ENCODE measurements at places on chromosomes 6 and 20.
A peak's percentile ranks its signal among the peaks of the same experiment; 100 is the strongest.

GRCh38 chr6:110468731-110469130 is 7.7 kb downstream of the SLC22A16 start:
- DNase-seq: peak; percentile 64

DNA sequence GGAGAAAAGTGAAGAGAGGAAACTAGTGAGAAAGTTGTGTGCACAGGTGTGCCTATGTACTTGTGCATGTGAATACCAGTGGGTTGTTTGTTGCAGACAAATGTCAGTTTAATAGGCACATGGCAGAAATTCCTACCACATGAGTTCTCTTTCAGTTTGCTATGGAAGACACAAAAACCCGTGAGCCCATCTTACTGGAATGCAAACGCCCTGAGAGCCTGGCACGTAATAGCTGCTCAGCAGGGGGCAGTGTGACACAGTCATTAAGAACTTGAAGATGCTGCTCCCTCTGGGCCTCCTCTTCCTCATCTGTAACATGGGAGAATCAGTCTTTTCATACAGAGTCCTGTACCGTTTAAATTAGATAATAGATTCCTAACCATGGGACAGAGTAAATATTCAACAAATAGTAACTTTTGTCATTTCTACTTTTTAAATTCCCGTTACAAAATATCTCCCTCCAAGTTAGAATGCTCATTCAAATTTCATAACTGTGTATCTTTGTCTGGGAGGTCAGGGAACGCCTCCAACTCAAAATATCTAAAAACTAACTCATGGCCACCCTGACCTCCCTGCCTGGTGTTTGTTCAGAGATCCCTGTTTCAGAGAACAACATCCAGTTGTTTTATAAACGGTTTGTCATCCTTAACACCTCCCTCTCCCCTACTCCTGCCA is 802.9 kb downstream of the MAFB start:
- DNase-seq: peak; percentile 87

DNA sequence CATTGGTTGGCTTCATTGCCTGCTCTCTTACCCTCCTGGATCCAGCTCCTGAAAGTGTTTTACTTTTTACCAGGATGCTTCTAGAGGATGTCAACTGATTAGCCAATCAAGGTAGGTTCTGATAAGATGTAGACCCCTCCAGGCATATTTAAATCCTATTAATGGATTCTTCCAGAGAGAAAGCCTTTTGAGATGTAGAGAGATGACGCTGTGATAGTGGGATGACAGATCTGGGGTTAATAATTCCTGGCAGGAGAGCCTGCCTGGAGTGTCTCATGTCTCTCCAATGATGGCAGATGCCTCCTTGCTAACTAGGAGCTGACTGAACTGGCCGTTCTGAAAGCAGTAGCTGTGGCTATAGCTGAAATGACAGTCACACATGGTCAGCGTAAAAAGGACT is 116.9 kb upstream of the DTNBP1 start:
- DNase-seq: no peak

DNA sequence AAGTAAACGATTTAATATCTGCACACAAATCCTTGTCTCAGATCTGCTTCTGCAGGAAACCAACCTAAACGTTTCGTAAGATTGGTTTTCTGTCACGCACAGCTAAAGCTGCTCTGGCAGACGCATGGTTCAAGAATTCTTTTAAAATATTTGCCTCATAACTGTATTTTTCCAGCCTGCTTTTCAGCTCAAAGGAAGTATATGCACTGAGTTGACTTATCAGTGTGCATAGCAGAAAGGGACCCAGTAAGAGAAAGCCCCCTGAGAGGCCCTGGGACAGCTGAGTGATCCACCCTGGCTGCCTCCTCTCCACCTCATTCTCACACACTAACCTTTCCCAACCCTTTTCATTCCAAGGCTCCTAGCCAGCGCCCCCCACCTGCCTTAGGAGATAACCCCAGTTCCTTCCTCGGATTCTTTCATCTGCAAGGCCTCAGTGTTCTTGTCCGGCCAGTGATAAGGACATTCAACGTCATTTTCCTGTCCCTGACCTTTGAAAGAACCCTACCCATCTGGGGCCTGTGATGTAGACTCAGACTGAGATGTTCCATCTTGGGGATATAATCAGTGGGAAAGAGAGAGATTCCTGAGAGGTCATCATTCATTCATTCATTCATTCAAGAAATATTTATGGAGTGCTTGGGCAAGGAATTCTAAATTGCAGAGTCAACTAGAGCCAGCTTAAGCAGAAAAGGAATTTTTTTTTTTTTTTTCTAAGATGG is 22.4 kb upstream of the SLC9A8 start:
- DNase-seq: peak; percentile 64

DNA sequence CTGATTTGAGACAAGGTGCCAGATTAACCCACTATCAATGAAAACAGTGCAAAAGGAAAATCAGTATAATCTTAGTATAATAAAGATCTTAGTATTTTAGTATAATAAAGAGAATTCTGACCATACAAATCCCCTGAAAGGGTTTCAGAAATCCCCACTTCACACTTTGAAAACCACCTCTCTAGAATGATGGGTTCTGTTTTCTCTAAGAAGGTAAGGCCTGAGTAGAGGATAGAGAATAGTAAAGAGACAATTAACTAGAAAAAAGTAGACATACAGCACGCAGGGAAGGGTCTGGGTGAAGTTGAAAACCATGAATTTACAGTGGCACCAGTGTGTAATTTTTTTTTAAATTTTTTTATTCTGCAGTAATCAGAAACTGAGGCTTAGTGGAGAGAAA is 73.6 kb downstream of the REV3L start:
- DNase-seq: no peak

GRCh38 chr6:63764318-63764916 is 128.8 kb downstream of the PHF3 start:
- no peak for DNase-seq

DNA sequence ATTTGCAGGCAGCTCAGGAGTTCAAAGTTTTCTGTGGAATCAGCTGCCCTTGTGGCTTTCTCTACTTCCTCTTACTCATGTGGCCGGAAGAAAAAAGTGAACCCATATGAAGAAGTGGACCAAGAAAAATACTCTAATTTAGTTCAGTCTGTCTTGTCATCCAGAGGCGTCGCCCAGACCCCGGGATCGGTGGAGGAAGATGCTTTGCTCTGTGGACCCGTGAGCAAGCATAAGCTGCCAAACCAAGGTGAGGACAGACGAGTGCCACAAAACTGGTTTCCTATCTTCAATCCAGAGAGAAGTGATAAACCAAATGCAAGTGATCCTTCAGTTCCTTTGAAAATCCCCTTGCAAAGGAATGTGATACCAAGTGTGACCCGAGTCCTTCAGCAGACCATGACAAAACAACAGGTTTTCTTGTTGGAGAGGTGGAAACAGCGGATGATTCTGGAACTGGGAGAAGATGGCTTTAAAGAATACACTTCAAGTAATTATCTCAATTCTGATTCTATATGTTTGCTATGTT is 1.1 kb downstream of the MGME1 start:
- DNase-seq: peak; percentile 65

GRCh38 chr6:129141499-129141898 is 258.6 kb downstream of the LAMA2 start:
- no peak for DNase-seq

DNA sequence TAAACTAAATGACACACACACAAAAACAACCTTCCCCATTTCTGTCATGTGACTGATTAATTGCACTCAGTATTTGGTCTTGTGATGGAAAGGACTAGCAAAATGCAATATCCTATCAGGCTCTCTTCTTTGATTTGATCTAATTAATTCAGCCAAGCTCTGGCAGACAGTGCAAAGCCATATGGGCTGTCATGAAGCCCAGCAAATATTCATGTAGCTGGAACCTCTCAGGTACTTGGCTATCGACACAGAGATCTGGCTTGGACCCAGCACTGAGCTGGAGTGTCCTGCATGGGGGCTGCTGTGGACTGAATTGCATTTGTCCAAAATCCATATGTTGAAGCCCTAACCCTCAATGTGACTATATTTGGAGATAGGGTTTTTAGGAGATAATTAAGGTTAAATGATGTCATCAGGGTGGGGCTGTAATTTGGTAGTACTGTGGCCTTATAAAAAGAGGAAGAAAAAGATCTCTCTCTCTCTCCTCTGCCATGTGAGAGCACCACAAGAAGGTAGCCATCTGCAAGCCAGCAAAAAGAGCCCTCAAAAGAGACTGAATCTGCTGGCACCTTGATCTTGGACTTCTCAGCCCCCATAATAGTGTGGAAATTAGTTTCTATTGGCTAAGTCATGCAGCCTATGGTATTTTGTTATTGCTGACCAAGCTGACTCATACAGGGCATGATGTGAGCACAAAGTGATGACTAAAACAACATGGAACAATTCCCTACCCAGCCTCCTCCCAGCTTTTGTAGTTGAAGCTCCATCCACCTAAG is 77.1 kb downstream of the STMND1 start:
- no peak for DNase-seq

GRCh38 chr6:17115251-17116116 is 13.6 kb downstream of the STMND1 start:
- no peak for DNase-seq

DNA sequence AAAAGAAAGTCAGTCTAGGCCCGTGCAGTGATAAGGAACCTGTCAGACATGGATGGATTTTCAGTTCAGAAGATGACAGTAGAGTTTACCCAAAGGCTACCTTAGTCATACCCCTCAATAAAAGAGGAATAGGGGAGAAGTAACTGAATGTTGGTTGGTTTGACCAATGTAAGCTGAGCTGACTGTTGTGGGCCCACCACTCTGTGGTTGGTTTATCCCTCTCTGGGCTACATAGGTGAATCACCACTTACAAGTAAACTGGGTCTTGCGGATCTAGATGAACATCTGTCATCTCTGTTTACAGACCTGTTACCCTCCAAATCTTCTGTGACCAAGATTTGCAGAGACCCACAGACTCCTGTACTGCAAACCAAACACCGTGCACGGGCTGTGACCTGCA is 37.2 kb upstream of the MYLK2 start:
- no peak for DNase-seq

GRCh38 chr6:79650950-79651349 is 19.8 kb downstream of the SH3BGRL2 start:
- DNase-seq: no peak

GRCh38 chr6:132214716-132215115 is 186.6 kb downstream of the MOXD1 start:
- no peak for DNase-seq

DNA sequence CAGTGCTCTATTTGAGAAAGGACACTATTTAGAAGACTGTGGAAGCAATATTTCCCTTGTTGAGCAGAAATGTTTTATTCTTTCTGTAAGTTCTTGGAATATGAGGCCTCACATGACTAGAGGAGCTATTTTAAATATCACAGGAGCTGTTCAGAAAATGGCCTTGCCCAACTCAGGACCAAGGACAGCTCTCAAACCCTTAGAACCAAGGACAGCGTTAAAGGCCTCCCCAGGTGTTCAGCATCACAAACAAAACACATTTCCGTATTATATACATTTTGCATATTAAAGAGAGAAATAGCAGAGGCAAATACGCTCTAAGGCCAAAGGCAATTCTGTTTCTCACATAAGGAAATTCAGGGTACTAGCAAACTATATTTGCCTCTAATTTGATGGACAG is 631.4 kb downstream of the CDH26 start:
- peak; percentile 82 for DNase-seq

DNA sequence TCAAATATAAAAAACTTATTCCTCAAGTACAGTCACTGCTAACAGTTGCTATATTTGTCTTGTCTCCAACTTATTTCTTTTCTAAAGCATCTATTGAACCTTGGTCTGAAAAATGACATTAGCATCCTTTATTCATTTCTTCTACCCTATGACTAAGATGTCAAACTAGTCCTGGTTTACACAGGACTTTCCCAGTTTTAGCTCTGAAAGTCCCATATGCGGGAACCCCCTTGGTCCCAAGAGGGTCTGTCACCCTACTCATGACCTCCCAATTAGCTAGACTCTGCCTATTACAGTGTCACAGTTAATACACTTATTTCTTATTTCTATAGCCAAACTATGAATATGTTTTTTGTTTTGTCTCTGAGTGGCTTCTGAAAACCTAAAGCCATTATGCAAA is 37.1 kb downstream of the PLEKHG1 start:
- no peak for DNase-seq

DNA sequence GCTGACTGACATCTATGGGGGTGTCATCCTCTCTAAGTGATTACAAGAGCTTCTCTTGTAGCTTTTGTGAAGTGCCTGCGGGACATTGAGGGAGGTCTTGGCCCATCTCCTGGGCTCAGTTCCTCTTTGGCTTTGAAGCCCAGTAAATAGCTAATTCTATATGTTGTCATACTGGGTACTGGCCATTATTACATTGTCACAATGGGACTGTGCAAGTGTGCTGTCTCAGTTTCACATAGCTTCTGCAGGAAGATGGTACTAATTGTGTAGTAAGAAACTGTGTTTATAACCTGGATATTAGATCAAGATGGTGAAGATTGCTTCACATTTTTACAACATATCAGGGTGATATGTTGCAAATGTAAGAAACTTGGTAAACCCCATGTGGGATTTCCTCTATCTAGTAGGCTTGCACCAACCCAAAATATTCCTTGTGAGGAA is 19.9 kb downstream of the SPINT3 start:
- no peak for DNase-seq

- DNase-seq: no peak
Observed at GRCh38 chr20:57020364-57020763, 246.1 kb downstream of the BMP7 start.

DNA sequence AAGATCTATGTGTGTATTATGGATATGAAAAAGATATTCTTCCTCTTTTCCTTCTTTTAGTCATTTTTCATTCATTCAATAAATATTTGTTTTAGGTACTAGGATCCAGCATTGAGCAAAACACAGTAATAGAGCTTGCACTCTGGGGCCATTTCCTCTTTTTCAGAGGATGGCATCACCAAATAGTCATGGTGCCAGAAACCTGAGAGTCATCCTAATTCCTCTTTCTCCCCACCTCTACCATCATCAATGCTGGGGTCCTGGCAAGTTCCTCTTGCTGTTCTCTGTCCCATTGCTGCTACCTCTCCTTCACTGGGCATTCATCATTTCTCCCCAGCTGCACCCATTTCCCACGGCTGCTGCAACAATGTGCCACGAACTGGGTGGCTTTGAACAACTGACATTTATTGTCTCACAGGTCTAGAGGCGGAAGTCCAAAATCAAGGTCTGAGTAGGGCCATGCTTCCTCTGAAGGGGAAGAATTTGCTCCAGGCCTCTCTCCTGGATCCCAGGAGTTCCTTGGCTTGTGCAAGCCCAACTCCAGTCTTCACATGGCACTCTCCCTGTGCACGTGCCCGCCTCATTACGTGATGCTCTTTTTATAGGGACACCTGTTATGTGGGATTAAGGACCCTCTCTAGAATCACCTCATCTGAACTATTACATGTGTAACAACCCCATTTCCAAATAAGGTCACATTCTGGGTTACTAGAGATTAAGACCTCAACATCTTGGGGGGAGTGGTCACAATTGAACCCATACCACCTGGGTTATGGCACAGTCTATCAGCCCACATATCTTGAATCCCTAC is 9.5 kb upstream of the IGF2R start:
- no peak for DNase-seq

- no peak for DNase-seq
Observed at GRCh38 chr6:75711173-75711572, 37.9 kb upstream of the MYO6 start.
